H1 (cell line): ENCODE measurements at places on chromosomes 3 and 15. TPM values are rescaled to one million over a fixed set of nuclear protein-coding genes. Genes with fewer than 3 reads are reported as not detected.

The CMSS1 gene
- total RNA-seq, result 65.9 and 75.1 TPM in 2 replicates

The PTX3 gene
- total RNA-seq, result 1.2 and 1.4 TPM in 2 replicates

The KBTBD12 gene
- total RNA-seq, result 0.17 and 0.63 TPM in 2 replicates

The SCN5A gene
- total RNA-seq, result 11.4 and 16.5 TPM in 2 replicates

The SCG5 gene
- 16.9 and 19.9 TPM in 2 replicates for total RNA-seq

The SATB1 gene
- total RNA-seq, result 28.0 and 28.4 TPM in 2 replicates

The ACTRT3 gene
- 5.9 and 7.1 TPM in 2 replicates for total RNA-seq

The NR2F2 gene
- total RNA-seq, result not detected in 2 replicates

The FAM3D gene
- not detected in 2 replicates for total RNA-seq

The COL6A5 gene
- 0.06 TPM in 1 of 2 replicates, not detected in the other for total RNA-seq

The WDR93 gene
- total RNA-seq, result not detected in 2 replicates

The TEX55 gene
- not detected in 2 replicates for total RNA-seq

The DENND4A gene
- total RNA-seq, result 4.7 and 6.1 TPM in 2 replicates

The RARB gene
- total RNA-seq, result 0.22 and 0.44 TPM in 2 replicates

The EPHB1 gene
- 5.9 TPM in 2 replicates for total RNA-seq

The RLBP1 gene
- not detected in 2 replicates for total RNA-seq
